ENCODE measurements at places on chromosomes 5 and 9.

GRCh38 chr9:138117836-138118235 lies 240.3 kb downstream of the CACNA1B start:
- DNase-seq: no peak

DNA sequence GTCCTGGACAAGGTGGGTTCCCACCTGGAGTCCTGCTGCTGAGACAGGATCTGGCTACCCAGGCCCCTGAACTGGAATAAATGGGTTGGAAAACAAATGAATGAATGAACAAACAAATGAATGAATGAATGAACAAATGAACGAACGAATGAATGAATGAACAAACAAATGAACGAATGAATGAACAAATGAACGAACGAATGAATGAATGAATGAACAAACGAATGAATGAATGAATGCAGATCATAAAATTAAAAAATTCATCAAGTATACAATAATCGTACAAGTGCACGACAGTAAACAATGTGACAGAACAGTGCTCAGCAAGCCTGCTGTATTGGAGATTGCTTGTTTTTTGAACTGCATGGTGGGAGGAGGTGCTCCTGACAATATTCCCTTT lies 2097.1 kb downstream of the MAT2B start:
- DNase-seq: no peak

DNA sequence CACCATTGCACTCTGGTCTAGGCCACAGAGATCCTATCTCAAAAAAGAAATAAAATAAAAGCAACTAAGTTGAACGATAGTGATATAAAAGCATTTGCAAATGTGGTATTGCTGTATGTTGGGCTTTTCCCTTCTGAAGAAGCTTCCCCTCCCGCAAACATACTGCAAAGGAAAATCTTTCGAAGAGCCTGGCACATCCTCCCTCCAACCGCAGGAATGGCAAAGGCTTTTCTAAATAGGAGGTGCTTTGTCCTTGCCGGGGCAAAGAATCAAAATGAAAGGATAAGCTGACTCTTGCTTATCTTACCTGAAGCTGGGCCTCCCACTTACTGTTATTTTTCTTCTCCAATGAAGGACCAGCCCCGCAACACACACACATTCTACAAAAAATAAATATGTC lies 45.8 kb downstream of the SERINC5 start:
- DNase-seq: no peak

- no peak for DNase-seq
Observed at GRCh38 chr9:137069508-137070091, 757 bp downstream of the SAPCD2 start.

DNA sequence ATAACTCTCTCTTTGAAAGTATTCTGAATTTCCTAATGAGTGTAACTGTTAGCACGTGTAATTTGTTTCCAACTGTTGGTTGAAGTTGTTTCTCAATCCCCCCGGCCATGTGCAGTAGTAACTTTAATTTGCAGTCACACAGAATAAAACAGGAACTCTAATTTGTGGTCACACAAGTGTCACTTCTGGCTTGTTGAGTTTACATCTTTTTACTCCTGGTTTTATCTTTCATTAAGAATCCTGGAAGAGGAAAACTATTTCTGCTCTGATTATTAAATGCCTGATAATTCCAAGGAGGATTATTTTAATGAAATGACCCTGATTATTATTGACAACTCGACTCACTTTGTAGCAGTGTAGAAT lies 1.2 kb downstream of the SCAMP1 start:
- no peak for DNase-seq

GRCh38 chr9:114921171-114921570 lies 9.2 kb downstream of the TNFSF8 start:
- no peak for DNase-seq

- DNase-seq: no peak
Observed at GRCh38 chr9:115913696-115914095, 239.9 kb upstream of the PAPPA start.

- DNase-seq: no peak
Observed at GRCh38 chr9:70061776-70062175, 18.1 kb downstream of the MAMDC2 start.

- no peak for DNase-seq
Observed at GRCh38 chr5:124071039-124071438, 559.1 kb downstream of the CSNK1G3 start.

GRCh38 chr5:161095953-161096352 lies 243.9 kb upstream of the ATP10B start:
- DNase-seq: no peak

DNA sequence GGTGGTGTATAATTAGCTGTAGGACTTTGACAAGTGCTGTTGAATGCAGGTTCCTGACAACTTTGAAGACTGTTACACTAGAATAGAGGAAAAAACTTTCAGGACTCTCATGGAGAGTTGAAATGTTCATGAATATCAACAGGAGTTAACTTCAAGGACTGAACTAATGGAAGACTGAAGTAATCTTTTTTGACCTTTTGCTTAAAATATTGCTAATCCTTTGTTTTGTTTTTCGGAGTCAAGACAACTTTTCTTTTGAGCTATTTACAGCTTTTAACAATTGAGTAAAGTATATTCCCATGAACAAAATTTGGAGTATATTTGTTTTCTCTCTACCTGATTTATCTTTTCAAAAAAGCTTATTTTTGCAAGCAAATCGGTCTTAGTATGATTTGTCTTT lies 34.1 kb upstream of the MTMR12 start:
- DNase-seq: no peak

Measured in NCI-H1048 (cell line).